ENCODE measurements at places on chromosomes 7 and 10.

DNA sequence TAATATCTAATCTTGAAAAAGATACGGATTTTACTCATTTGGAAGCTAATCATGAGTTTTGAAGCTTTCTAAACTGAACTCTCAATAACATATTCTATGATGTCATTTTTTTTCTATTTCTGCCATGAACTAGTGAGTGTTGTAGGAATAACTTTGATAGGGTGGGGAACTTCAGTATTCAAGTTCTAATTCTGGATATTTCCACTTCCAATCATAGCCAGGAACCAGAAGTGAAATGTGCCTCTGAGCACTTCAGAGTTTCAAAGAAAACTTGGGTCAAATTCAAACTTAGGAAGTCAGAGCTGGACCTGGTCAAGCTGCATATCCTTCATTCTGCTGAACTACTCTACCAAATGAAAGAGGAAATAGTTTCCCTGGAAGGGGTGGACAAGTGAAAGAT lies 847 bp downstream of the AGMO start:
- no peak for DNase-seq

GRCh38 chr10:54139819-54140428 lies 661.1 kb downstream of the PCDH15 start:
- no peak for DNase-seq

GRCh38 chr10:32746869-32747268 lies 211.2 kb downstream of the ITGB1 start:
- no peak for DNase-seq

DNA sequence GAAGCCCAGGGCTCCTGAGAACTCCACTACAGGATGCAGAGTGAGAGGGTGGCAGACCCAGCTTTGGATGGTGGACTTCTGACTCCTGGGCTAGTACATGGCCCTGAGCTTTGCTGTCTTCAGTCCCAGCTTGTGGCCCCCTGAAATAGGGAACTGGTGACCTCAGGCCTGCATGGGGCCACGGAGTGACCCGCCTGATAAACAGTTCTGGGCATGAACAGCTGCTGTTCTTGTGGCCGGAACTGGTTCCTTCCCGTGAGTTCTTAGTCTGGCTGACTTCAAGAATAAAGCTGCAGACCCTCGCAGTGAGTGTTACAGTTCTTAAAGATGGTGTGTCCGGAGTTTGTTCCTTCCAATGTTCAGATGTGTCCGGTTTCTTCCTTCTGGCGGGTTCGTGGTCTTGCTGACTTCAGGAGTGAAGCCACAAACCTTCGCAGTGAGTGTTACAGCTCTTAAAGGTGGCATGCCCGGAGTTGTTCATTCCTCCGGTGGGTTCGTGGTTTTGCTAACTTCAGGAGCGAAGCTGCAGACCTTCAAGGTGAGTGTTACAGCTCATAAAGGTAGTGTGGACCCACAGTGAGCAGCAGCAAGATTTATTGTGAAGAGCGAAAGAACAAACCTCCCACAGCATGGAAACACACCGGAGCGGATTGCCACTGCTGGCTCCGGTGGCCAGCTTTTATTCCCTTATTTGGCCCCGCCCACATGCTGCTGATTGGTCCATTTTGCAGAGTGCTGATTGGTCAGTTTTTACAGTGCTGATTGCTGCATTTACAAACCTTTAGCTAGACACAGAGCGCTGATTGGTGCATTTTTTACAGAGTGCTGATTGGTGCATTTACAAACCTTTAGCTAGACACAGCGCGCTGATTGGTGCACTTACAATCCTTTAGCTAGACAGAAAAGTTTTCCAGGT lies 268.0 kb downstream of the ZEB1 start:
- no peak for DNase-seq

DNA sequence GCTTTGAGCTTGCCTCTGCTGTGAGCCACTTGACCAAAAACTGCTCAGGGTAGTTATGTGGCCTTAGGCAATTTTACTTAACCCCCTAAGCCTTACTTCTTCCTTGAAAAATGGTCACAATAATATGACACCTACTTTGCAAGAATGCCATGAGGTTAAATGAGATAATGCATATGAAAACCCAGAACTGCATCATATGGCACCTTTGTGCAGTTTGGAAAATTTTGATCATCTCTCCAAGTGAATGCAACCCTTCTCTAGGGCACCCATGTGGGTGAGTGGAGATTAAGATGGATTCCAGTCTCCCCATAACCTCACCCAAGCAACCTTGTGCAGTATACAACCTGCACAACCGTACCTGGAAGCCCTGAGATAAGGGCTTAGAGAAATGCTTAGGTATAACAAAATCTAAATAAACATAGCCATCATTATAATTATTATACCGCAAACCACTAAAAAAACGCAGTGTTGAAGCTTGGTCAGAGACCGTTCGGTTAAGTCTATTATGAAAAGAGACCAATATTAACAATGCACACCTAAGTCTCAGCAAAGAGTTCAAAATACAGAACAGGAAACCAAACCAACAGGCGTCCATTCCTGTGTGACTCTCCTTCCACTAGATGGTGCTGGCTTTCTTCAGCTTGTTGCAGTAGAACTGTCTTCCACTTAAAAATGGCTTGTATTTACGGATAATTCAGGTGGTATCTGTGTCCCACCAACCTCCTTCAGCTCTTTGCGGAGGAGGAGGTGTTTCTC lies 21.0 kb upstream of the ASB15 start:
- peak; percentile 7 for DNase-seq

DNA sequence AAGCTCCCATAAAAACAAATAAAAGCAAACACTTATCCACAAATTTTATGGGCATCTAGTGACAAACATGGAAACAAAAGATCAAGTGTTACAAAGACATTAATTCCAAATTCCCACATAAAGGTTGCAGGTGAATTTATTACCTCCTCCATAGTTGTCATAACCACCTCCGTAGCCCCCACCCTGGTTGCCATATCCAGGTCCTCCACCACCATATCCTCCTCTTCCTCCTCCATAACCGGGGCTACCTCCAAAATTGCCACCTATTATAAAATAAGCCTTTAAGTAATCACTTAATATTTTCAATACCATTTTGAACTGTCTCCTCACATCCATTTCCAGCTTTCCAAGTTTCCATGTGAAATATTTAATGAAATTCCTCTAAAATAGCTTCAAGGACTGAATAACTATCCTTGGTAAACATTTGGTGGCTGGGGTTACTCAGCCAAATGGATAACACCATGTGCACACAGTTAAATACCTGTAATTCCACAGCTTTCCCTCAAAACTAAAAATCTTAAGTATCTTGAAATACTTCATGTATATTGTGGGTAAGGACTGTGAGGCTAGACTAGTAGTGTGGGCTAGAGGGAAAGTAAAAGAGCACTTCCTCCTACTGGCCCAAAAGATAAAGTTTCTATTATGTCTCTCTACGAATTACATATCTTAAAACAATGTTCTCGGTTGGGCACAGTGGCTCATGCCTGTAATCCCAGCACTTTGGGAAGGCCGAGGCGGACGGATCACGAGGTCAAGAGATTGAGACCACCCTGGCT lies 6.9 kb downstream of the HNRNPA2B1 start:
- no peak for DNase-seq
